Prostate gland (tissue), 2 donors: ENCODE measurements at places on chromosomes 1 and 21. TPM values are rescaled to one million over a fixed set of nuclear protein-coding genes. Genes with fewer than 3 reads are reported as not detected.

The TAF1A gene
- 12.6 TPM for total RNA-seq

The COG2 gene
- total RNA-seq: 32.8 TPM

The KRTAP12-2 gene
- not detected for total RNA-seq

The AQP10 gene
- total RNA-seq: 0.85 TPM

The TRIM33 gene
- 54.9 TPM for total RNA-seq

The ADAM30 gene
- total RNA-seq: not detected

The CR1 gene
- 0.14 TPM for total RNA-seq

The DCST1 gene
- 0.51 TPM for total RNA-seq

The TLCD4 gene
- 6.5 TPM for total RNA-seq

The CHI3L2 gene
- total RNA-seq: 0.82 TPM

The SYT11 gene
- 3.6 TPM for total RNA-seq

The FAM163A gene
- total RNA-seq: 1.1 TPM

The FCER1G gene
- total RNA-seq: 3.6 TPM

The SH3D21 gene
- total RNA-seq: 8.1 TPM

The KLHDC8A gene
- 15.6 TPM for total RNA-seq

The FCN3 gene
- 15.6 TPM for total RNA-seq

The UTS2 gene
- not detected for total RNA-seq

The TMEM52 gene
- total RNA-seq: 7.8 TPM

The SPATA46 gene
- total RNA-seq: 0.62 TPM

The CNTN2 gene
- total RNA-seq: not detected

The GABRD gene
- total RNA-seq: 0.32 TPM

The RGS13 gene
- not detected for total RNA-seq

The RHOU gene
- 39.6 TPM for total RNA-seq

The SLC16A4 gene
- total RNA-seq: 9.0 TPM

The DIO1 gene
- total RNA-seq: not detected

The ANGPTL3 gene
- not detected for total RNA-seq

The TNFAIP8L2 gene
- 1.5 TPM for total RNA-seq

The RIPPLY3 gene
- 0.34 TPM for total RNA-seq

The TMEM82 gene
- not detected for total RNA-seq

The ZBTB8OS gene
- 32.7 TPM for total RNA-seq

The NLRP3 gene
- total RNA-seq: 1.1 TPM

The LYSMD1 gene
- 19.3 TPM for total RNA-seq

The CDC42 gene
- 164 TPM for total RNA-seq

The LRRC3 gene
- 7.1 TPM for total RNA-seq

The C1orf21 gene
- total RNA-seq: 28.8 TPM

The TSHB gene
- not detected for total RNA-seq

The ADAMTS4 gene
- total RNA-seq: 0.55 TPM

The OXCT2 gene
- 4.9 TPM for total RNA-seq
